ENCODE measurements at places on chromosomes 12 and 14.
A peak's percentile ranks its signal among the peaks of the same experiment; 100 is the strongest.

GRCh38 chr14:79412822-79413221, 798.5 kb downstream of the DIO2 start:
- ATAC-seq: no peak

GRCh38 chr12:27619308-27619707, 76.9 kb upstream of the REP15 start:
- no peak for ATAC-seq

DNA sequence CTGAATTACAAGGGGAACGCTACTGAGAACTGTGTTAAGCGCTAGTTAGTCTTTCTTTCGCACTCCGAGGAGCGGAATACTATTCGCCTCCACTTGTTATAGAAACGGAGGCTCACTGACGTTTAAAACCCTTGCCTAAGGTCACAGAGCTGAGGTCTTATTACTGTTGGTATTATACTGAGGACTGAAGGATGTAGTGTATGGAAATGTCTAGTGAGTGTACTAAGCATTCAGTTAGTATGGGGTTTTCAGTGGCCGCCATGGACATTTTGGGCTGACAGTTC, 826 bp downstream of the ACADS start:
- no peak for ATAC-seq

DNA sequence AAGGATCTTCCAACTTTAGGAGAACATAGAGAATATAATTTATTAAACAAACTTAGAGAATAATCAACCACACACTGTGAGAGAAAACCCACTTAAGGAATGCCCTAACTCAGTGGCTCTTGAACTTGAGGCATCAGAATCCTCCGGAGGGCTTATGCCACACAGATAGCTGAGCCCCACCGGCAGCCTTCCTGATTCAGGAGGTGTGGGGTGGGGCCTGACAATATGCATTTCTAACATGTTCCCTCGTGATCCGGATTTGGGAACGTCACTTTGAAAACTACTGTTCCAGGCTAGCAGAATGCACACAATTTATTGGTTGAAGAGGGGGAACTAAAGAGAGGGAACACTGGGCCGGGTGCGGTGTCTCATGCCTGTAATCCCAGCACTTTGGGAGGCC, 2.0 kb upstream of the SOAT2 start:
- no peak for ATAC-seq

DNA sequence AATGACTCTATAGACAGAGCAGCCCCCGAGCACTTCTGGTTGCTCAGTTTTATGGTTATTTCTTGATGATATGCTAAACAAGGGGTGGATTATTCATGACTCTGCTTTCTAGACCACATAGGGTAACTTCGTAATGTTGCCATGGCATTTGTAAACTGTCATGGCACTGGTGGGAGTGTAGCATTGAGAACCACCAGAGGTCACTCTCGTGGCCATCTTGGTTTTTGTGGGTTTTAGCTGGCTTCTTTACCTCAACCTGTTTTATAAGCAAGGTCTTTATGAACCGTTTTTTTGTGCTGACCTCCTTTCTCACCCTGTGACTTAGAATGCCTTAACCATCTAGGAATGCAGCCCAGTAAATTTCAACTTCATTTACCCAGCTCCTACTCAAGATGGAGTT, 1036.2 kb upstream of the FLRT2 start:
- ATAC-seq: no peak

DNA sequence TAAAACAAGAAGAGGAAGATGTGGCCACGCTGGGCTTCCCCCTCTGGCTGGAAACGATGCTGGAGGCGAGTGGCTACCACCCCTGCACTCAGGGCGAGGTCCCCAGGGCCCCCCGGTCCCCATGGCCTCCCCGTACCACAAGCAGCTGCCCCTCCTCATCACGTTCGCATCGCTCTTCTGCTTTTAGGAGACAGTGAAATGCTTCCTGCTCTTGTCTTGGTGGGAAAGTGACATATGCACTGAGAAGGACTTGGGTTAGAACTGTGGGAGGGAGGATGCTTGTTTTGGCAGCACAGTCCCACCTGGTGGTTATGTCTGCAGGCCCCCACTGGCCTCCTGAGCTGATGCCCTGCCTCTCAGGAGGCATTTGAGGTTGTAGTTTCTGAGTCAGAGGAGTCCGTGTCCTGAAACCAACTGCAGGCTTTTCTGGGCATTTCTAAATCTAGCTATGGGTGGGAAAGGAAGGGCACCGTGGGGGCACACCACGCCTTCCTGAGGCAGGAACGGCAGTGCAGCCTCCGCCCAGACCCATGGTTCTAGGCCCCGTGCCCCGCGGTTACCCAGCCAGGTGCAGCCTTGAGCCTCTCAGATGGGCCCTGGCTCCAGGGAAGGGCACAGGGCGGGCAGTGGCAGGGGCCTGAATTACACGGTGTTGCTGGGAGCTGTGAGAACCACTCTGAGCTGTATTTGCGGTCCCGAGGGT, 139.3 kb downstream of the ADGRD1 start:
- ATAC-seq: peak; percentile 81

GRCh38 chr12:6963016-6963731, 7.3 kb downstream of the PHB2 start:
- no peak for ATAC-seq

DNA sequence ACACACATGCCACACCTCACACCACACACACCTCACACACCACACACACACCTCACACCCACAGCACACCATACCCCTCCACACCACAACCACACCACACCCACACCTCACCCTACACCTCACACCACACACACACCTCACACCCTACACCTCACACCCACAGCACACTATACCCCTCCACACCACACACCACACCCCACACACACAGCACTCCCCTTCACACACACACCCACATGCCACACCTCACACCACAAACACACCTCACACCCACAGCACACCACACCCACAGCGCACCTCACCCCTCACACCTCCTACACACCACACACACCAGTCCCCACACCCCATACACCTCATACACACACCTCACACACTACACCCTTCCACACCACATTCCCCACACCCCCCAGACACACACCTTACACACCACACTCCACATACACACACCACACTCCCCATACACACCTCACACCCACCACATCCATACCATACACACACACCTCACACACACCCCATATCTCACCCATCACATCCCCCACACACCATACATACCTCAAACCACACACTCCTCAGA, 80.0 kb downstream of the ACTN1 start:
- peak; percentile 2 for ATAC-seq

GRCh38 chr12:77768558-77768957, 62.1 kb upstream of the NAV3 start:
- no peak for ATAC-seq
